ENCODE measurements at places on chromosomes 12 and 14.

GRCh38 chr14:22976620-22977433 lies 5.5 kb downstream of the AJUBA start:
- DNase-seq, result no peak

- DNase-seq, result no peak
Observed at GRCh38 chr14:102020058-102020971, 55.9 kb downstream of the DYNC1H1 start.

DNA sequence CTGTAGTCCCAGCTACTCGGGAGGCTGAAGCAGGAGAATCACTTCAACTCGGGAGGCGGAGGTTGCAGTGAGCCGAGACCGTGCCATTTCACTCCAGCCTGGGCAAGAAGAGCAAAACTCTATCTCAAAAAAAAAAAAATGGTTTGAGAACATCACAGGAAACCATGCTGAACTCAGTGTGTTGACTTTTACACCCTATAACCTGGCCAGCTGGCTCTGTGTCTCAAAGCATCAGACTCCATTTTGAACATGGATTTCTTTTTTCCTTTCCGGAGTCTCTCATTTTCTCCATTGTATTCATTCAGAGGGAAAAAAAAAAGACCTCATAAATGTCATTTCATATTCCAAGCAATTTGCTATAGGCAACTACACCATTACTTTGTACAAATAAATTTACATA lies 63.2 kb upstream of the FOXN3 start:
- no peak for DNase-seq

- no peak for DNase-seq
Observed at GRCh38 chr12:45726603-45727300, 2.8 kb upstream of the ARID2 start.

DNA sequence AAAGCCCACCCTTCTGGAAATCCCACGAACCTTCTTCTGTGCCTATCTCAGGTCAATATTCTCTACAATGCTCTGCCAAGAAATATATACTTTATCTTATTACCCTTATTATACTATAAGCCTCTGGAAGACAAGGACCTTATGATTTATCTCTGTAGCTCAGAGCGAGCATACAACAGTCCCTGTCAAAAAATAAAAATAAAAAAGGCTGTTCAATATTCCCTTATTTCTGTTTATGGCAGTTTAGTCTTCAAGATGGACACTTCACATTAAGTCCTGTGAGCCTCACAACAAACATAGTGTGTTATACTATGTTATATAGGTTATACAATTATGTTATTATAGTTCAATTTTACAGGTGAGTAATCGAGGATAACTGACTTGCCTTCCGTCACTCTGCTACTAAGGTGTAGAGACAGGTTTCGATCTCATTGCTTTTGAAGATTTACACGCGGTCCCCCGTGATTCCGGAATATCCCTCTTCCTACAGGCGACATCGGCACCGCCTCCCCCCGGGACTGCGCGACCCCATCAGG lies 562 bp downstream of the EAPP start:
- DNase-seq, result no peak

GRCh38 chr14:65412856-65413738 lies 567 bp downstream of the FUT8 start:
- peak; percentile 2 for DNase-seq

DNA sequence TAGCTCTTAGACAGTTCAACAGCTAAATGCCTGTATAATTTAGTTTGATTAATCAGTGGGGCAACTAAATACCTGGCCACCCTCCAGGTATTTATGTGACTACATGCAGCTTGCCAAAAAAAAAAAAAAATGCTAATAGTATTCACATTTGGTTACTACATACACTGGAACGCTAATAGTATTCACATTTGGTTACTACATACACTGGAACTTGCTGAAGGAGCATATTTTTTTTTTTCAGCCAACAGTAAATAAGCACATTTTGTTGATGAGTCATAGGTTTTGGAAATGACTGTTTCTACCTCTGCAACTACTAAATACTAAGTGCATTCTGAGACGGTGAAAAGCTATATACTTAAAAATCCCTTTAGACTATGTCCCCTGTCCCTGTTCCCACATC lies 1172.3 kb downstream of the LRFN5 start:
- DNase-seq, result no peak

DNA sequence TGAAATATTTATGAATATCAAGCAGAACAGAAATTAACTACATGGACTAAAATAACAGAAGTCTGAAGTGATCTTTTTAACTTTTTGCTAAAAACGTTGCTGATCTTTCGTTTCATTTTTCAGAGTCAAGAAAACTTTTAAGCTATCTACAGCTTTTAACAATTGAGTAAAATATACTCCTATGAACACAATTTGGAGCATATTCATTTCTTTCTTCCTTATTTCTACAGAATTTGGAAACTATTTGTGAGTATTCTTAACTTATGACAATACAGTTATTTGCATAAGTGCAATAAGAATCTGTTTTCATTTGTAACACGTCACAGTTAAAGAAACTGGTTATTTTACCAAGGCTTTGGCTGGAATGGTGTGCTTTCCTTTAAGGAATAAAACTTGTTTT lies 21.0 kb upstream of the B4GALNT1 start:
- no peak for DNase-seq

GRCh38 chr14:73325630-73326299 lies 88.5 kb downstream of the PAPLN start:
- no peak for DNase-seq

DNA sequence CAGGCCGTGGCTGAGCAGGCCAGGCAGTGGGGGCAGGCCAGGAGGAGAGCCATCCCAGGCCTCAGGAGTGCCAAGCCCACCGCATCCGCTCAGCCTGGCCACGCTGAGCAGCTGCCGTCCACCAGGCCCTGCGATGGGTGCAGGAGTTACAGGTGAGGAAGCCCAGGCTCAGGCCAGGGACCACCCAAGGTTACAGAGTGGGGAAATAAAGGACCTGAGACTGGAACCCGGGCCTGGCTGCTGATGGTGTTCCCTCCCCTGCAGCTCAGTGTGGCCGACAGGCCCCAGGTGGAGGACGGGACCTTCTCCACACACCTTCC lies 49.0 kb upstream of the DIO3 start:
- no peak for DNase-seq

DNA sequence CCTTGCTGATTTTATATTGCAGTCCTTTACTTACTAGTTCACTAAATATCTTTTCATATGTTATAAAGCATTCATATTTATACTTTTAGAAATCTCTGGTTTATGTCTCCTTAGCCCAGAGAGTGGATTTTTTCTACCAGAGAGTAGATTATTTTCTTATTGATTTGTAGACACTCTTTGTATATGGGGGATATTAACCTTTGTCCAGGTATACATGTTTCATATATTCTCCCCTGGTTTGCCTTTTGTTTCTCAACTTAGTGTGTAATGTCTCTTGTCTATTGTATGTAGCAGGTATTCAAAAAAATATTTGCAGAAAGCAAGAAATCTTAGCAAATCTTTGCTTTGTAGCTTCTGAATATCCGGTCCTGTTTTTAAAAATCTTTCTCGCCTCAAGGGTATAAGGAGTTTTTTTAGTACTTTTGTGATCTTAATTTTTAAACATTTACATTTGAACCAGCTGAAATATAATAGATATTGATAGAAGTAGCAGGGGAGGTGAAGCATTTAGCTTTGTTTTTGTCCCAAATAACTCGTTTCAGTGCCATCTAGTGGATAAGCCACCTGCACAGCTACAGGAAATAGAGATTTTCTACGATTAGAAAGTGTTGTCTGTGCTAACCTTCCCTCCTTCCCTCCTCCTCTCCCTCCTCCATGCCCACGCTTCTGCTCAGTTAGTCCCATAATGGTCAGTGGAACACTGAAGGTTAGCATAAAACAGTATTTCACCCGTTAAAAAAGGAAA lies 97.0 kb downstream of the PHETA1 start:
- DNase-seq, result no peak

GRCh38 chr12:15541996-15542631 lies 219.8 kb downstream of the PTPRO start:
- DNase-seq, result no peak

- DNase-seq, result no peak
Observed at GRCh38 chr12:61523276-61523992, 736.8 kb upstream of the USP15 start.

DNA sequence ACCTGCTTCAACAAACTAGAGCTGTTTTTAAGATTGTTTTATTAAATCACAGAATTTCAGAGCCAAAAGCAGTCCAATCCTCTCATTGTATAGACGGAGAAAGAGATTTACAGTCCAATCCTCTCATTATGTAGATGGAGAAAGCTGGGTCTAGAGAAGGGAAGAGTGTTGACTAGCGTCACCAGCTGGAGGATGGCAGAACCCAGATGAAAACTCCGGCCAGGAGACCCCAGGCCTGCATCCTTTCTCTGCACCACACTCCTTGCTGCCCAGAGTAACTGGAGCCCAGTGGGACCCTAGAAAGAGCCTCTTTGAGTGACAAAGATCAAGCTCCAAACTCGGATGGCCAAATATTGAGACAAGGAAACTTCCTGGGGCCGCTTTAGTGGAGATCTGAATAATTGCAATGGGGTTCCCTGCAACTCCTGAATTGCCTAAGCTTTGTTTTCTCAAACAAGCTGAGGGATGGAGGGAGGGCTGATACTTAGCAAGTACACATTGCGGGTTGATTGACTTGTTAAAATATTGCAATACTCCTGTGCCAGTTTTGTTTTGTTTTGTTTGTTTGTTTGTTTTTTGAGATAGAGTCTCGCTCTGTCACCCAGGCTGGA lies 12.5 kb downstream of the AMDHD1 start:
- DNase-seq, result no peak

DNA sequence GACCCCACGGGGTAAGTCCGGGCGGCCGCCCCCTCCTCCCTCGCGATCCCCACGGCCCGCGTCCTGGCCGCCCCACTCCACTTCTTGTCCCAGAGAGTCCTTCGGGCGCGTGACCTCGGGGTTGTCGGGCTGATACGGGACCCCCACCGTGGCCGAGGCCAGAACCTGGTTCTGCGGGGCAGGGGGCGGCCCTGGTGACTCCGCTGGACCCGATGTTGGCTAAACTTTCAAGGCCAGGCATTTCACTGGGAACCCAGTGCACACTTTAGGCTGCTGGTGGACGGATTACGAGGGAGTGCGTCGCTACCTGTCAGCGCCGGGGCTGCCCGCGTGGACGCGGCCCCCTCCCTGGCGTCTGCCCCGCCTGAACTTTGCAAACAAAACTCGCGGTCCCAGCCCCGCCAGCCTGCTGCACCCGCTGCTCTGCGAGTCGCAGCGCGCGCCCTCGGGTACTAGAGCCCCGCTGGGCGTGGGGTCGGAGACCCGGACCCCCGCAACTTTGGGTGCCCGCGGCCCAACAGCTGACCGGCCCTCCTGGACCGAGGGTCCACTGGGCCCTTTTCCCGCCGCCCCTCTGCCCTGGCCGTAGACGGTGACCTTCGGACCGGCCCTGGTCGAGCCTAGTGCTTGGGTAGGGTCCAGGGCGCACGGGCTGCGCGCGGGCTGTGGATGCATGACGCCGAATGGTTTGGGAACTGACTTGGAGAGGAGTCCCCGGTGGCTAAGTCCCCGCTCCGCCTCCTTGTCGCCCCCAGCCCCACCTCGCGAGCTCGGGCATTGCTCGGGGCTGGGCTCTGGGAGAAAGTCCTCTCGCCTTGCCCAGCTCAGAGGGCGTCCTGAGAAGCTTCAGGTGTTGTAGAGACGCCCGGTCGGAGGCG lies 624 bp downstream of the RIN3 start:
- DNase-seq, result peak; percentile 49

DNA sequence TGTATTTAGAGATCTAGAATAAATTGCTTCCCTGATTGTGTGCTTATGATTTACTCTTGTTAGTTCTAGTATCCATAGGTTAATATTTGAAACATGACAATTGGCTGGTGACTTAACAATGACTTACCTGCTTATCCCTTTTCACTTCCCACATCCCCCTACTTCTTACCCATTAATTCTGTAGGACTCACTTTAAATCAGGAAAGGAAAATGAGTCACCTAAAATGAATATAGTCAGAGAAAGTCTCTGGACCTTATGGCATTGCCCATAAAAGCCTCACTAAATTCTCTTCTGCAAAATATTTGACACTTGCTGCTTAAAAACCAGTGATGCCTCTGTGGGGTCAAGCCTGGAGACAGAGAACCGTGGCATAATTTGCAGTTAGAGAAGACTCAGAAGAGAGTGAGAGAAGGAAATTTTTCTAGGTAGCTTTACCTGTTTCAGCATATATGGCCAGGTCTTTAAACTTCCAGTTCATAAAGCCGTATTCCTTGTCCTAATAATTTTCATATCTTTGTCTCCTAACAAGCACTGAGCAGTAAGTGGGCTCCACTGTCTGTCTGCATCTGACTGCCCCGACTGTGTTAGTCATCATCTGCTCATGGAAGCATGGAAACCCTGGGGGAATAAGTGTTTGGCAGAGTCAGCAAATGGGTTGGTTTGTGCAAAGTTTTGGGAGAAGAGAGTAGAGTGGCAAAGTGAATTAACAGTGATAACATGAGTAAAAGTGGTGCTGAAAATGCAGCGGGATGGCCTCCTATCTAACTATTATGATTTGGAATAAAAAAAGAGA lies 294.4 kb downstream of the AKAP6 start:
- DNase-seq, result no peak

- DNase-seq, result no peak
Observed at GRCh38 chr12:80059102-80059501, 40.2 kb upstream of the OTOGL start.

DNA sequence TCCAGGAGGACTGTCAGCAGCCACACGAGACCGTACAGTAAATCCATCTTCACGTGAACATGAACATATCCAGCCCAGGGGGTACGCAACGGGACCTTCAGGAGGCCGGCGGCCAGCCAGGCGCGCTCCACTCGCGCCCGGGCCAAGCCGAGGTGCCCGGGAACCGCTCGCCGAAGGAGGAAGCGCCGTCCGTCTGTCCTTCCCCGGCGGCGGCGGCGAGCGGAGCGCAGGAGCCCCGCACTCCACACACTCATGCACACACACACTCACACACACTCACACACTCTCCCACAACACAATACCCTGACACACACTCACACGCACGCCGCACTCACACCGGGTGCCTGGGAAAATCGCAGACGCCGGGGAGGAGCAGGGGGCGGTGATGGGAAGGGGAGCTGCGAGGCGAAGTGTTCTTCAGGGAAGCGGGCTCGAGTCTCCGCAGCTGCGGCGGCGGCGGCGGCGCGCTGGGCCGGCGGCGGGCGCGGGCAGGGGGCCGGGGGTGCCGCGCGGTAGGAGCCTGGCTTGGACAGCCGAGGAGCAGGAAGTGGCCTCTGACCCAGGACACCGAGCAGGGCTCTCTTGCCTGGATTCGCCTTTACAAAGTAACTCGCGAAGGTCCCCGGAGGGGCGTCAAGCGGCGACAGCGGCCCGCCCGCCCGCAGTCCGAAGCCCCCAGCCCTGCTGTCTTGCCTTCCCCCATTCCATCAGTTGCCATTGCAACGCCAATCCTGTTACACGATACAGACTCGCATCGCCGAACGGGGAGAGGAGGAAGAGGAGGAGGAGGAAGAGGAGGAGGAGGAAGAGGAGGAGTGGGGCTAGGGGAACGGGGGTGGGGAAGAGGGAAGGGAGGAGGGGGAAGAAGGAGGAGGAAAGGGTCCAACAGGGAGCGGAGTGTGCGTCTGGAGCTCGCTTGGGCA lies 601 bp downstream of the MDGA2 start:
- DNase-seq, result peak; percentile 54

All from C1 segment of cervical spinal cord (tissue), 14 donors.